ENCODE measurements at places on chromosomes 3 and 15.
A peak's percentile ranks its signal among the peaks of the same experiment; 100 is the strongest.

DNA sequence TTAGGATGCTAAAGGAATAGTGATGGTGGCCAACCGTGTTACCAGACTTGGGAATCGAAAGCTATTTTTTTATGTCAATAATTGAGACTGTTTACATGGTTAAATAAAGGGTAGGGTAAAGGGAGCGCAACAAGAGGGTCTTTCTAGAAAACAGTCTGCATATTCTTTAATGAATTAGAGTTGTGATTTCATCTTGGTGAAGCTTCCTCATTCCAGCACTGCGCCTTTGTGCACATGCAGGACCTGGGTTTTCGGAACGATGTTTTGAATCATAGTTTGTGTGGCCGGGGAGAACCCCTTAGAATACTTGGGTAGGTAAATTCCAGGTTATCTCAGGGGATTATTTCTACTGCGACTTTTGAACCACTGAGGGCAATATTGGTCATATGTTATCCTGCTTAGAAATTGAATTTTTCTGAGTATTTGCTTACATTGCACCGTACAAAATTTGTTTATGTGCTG, 1.3 kb downstream of the PIK3CA start:
- peak; percentile 2 for DNase-seq

DNA sequence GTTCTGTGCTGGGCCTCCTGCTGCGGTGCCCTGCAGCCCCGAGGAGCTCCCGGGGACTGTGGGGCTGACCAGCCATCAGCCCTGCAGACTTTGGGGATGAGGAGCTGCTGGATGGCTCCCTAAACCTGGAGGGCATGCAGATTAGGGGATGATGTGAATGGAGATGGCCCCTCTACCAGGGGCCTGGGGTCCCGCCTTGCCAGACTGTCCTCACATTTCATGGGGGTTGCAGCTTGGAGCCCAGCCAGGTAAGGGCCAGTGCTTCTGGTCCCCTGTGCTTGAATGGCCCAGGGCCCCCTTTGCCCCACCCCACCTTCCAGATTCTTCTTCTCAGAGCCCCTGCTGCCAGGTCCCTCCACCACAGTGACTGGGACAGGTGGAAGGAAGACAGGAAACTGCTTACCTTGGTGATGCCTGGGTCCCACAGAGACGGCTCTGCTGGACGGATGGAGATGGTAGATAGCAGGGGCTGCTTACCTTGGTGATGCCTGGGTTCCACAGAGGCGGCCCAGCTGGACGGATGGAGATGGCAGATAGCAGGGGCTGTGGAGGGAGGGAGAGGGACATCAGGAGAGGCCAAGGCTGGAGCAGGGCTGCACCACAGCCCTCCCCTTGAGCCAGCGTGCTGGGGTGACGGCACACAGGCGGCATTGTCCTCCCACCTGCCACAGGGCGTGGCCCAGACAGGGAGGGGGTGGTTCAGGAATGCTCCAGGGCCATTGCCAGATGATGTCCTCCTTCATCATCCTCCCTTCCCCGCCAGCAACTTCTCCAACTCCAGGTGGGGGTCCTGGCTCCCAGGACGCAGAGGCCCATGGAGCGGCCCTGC, at the start of gene SPTBN5:
Gene SPTBN5, minus strand, starts transcription at position 632 of the 829 bp plus-strand sequence. Its CDS starts 556 bp downstream, at position 76.
- no peak for DNase-seq

DNA sequence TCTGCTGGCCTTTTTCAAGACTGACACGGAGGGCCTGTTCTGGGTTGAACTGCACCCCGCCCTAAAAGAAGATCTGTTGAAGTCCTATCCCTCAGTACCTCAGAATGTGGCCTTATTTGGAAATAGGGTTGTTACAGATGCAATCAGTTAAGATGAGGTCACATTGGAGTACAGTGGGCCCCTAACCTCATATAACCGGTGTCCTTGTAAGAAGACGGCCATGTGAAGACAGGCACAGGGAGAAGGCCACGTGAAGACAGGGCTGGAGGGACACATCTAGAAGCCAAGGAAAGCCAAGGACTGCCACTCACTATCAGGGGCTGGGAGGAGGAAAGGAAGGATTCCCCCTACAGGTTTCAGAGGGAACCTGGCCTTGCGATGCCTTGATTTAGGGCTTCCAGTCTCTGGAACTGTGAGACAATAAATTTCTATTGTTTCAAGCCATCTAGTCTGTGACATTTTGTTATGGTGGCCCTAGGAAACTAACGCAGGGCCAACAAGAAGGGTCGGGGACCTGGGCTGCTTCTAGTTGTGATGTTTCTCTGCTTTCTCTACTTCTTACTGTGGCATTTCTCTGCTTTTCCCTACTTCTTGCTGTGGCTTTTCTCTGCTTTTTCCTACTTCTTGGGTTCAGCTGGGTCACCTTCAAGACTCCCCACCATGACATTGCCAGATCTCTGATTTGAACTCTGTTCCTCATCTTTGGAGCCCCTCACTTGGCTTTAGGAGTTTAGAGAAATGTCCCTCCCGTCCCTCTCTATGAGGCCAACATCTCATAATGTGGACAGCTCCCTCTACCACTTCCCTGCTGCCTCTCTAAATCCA, 4.8 kb upstream of the CCDC174 start:
- no peak for DNase-seq

DNA sequence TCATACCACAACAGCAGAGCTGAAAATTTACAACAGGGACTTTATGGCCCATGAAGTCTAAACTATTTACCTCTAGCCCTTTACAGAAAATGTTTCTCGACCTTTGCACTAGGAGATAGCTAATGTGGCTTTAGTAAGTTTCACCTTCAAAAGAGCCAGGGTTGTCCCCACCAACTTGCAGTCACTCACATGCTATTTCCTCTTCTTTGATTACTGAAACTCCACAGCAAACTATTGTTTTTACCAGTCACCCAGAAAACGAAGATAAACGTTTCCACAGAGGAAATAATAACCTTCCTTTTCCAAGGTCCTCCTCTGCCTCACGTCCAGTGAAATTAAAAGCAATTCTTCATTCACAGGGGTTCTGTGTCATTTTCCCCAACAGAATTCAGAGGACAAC, 48.2 kb downstream of the WWTR1 start:
- DNase-seq = no peak

GRCh38 chr15:31021067-31021665, 29.7 kb upstream of the MTMR10 start:
- no peak for DNase-seq

DNA sequence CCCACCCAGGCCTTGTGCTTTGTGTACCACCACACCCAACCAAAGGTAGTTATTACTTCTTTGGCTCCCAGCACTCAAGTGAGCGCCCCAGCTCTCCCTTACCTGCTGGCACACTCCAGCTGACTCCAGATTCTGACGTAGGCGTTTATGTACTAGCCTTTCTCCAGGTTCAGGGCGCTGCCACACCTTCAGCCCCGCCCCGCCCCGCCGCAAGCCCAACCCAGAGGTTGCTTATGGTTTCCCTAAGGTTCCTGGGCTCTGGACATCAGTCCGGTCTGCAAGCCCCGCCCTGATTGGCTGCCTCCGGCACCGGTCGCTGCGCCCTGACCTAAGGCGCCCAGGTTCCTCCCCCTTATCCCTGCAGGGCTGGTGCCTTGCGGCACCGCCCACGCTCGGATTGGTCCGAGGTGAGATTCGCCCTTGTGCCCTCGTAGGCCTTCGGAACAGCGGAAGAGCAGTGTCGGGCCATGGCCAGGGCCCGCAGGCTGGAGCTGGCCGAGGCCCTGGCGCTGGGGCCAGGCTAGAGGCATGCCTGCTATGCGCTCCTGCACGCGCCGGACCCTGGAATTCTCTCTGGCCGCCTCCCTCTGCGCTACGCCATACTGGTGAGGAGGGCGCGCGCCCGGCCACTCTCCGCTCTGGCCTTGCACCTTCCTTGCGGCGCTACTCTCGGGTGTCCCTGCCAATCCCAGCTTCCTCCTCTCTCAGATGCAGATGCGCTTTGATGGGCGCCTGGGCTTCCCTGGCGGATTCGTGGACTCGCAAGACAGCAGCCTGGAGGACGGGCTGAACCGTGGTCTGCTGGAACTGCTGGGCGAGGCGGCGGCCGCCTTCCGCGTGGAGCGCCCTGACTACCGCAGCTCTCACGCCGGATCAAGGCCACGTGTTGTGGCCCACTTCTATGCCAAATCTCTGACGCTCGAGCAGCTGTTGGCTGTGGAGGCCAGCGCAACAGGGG, 19.8 kb upstream of the NUDT16 start:
- no peak for DNase-seq

- DNase-seq = no peak
Observed at GRCh38 chr15:75076277-75076676, 52.9 kb downstream of the PPCDC start.

- DNase-seq = no peak
Observed at GRCh38 chr3:196971094-196971698, 2.6 kb upstream of the PIGZ start.

- no peak for DNase-seq
Observed at GRCh38 chr3:150497956-150498355, 48.3 kb downstream of the SERP1 start.

DNA sequence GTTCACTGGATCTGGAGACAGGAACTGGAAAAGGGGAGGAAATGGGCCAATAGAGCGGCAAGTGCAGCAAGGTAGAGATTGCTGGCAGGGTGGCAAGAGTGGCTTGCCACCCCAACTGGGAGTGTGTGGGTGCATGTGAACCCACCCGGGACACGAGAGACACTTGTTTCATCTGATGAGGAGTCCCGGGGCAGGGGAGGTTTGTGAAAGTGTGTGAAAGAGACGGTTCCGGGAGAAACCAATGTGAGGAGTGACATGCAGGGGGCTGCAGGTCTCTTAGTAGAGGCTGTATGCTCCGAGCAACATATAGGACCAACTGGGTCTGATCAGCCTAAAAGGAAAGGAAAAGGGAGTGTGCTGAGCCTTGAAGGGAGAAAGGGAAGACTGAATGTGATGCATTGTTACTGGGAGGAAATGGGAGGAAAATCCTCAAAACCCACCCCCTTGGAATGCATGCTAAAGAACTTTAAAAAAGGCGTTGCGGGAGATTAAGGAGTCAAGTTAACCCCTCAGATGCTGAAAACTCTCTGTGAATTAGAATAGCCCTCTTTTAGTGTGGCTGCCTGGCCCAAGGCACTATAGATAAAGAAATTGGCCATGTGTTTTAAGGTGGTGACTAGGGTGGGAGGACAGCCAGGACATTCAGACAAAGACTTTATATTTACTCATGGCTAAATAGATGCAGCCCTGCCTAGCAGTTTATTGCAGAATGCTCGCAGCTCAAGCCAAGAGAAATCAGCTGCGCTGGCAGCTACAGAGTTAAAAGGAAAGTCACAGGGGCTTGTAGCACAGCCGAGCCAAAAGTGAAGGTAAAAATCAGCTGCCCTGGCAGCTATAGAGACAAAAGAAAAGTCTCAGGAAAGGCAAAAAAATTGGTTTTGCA, 9.1 kb upstream of the SLC9C1 start:
- DNase-seq = no peak

DNA sequence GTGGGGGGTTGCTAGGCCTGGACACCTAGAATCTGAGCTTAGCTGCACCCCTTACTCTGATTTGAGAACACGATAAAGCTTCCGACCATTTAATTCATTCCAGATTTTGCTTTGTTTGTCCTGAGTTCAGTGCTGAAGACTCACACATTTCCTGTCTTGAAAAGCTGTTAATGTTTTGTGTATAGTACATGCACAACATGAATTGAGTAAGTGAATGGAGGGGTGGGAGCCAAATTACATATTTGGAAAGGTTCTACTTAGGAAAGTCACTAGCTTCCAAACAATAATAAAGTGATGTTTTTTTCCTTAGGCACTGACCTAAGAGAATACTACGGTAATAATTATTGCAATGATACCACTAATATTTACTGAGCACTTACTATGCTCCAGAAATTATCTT, 955.2 kb upstream of the NR2F2 start:
- DNase-seq = no peak

DNA sequence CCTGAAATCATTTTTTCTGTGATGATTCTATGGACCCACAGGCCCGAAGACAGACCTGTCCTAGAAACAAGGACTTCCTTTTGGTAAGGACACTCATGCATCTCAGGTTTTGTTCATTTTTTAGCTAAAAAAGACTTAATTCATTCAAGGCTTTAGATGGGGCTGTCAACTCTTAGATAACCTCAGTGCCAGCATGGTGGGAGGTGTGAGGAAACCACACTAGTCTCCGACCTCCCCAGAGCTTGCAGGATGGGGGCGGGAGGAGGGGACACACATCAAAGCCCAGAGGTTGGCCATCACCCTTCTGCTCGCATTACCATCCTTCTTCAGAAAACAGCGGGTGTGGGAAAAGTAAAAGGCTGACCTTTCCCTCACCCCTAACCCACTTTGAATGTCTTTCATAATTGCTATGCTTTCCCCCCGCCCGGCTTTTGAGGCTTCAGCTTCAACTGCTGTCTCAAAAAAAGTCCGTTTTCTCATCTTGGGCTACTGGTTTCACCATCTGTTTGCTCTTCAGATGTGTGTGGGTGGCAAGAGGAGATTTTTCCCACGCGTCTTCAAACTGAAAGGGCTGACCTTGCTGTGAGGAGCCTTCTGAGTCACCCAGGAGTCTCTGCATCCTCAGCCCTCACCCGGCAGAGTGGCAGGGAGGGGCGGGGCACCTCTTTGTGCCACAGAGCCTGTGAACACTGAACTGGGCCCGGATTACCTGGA, 27.6 kb upstream of the CXCR6 start:
- peak; percentile 61 for DNase-seq

DNA sequence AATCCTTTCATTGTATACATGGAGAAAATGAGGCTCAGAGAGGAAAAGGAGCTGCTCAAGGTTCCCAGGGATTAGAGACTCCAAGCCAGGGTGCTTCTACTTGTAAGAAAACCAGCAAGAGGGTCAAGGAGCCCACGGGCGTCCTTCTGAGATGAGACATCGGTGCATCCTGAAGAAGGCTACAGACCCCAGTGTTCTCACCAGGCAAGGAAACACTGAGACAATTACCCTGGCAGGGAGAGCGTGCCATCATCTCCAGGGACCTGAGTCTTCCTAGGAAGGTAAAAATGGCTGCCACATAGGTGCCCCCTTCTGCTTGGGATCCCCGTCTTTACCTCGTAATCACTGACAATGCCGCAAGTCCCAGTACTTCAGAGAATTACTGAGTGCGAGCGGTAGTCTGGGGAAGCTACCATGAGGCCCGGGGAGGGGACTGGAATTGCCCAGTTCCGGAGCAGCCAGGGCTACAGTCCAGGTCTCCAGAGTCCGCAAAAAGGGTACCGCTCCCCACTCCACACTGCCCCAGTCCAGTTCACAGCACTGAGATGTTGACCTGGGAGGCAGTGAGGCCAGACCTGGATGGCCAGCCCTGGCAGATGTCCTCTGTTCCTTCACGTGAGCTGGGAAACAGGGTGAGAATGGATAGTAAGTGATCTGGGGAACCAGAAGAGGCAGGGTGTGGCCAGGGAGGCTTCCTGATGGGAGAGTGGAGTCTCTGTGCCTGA, 164.7 kb upstream of the SMAD3 start:
- DNase-seq = no peak

DNA sequence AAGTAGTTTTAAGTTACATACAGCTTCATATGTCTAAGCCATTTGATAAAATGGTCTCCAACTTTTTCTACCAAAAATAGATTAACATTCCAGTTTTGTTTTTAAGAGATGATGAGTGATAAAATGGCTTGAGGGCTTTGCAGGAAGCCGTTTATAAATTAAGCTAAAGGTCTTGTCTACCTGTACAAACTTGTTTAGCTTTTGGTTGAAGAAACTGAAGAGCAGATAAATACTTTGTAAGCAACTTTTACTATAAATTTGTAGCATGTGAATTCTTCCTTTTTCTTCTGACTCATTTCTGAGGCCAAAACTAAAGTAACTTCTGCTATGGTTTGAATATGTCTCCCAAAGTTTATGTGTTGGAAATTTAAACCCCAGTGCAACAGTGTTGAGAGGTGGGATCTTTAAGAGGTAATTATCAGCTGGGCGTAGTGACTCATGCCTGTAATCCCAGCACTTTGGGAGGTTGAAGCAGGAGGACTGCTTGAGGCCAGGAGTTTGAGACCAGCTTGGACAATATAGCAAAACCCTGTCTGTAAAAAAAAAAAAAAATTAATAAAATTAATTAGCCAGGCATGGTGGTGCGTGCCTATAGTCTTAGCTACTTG, 8.2 kb upstream of the NEDD4 start:
- no peak for DNase-seq
